ENCODE measurements at places on chromosomes 4 and X. TPM values are rescaled to one million over a fixed set of nuclear protein-coding genes. Genes with fewer than 3 reads are reported as not detected.

MAGEB17 gene
- 0.16 TPM for total RNA-seq

IL2 gene
- not detected for total RNA-seq

MMRN1 gene
- 2.5 TPM for total RNA-seq

BMPR1B gene
- total RNA-seq, result 23.6 TPM

NPY2R gene
- total RNA-seq, result 1.2 TPM

AFF2 gene
- total RNA-seq, result 343 TPM

SOD3 gene
- total RNA-seq, result not detected

GRCh38 chr4:7777017-7777710 lies 162.5 kb downstream of the AFAP1 start:
- no peak for DNase-seq

DNA sequence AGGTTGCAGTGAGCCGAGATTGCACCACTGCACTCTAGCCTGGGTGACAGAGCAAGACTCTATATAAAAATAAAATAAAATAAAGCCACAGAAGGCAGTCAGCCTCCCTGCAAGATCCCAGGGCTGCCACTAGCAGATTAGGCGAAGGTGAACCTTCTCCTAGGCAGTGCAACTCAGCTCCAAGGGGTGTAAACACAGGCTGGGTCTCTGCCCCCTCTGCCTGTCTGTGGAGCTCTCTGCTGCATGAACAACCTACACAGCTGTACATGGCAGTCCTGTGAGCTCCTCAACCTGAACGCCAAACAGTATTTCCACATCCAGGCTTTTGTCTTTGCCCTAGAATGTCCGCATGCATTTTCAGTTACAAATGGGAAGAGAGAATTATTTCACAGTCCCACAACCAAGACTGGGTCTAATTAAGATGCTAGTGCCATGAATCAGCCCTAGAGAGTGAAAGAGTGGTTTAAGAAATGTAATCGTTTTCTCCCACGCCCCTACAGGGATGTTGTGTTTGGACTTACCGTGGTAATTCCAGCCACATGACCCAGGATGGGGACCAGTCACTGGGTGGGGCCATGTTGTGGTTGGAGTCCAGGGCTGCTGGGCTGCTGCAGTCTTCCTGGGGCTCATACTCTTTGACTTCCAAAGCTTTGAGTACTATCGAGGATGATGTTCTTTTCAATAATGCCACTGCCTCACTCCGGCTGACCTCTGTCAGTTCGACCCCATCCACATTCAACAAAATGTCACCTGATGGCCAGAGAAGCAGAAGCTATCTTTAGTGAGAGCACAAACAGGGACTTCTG lies 99.0 kb downstream of the FIP1L1 start:
- no peak for DNase-seq

DNA sequence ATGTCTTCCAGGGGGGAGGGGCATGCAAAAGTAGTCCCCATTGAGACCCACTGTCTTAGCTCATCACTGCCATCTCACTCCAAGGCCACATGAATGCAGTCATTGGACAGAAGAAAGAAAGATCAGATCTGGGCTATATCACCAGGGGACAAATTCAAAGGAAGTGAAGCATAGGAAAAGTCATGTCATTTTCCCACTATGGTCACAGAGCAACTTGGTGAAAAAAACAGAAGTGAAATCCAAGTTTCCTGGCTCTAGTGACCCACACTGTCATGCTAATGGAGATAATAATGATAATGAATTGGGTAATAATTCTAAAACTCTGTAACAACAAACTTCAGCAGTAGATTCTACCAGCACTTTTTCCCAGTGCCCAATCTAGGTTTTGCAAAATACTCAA lies 9.9 kb downstream of the LHFPL1 start:
- DNase-seq, result no peak

DNA sequence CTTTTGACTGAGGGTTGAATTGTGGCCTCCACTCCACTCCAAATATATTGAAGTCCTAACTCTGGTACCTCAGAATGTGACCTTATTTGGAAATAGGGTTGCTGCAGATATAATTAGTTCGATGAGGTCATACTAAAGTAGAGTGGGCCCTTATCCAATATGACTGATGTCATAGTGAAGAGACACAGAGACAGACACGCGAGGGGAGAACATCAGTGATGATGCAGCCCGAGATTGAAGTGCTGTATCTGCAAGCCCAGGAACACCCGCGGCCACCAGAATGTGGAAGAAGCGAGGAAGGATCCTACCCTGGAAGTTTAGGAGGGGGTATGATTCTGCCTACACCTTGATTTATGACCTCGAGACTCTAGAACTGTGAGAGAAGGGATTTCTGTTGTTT lies 279.0 kb downstream of the ANKRD50 start:
- no peak for DNase-seq

GRCh38 chrX:46850771-46851170 lies 13.9 kb downstream of the RP2 start:
- DNase-seq, result no peak

DNA sequence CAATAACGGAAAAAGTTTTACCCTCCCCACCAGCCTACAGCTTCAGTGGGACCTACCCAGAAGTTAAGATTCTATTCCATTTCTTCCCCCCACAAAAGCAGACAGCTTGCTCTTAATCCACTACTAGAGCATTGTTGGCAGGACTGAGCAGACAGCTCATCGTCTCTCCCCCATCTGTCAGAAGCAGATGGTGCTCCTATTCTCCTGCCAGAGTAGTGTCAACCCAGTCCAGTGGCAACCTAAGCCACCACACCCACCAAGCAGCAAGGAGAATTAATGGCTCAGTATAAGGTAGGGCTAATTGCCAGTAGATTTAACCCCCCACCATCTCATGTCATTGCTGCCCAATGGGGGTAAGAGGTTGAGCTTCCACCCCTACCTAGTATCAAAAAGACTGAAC lies 62.0 kb downstream of the AWAT2 start:
- no peak for DNase-seq

DNA sequence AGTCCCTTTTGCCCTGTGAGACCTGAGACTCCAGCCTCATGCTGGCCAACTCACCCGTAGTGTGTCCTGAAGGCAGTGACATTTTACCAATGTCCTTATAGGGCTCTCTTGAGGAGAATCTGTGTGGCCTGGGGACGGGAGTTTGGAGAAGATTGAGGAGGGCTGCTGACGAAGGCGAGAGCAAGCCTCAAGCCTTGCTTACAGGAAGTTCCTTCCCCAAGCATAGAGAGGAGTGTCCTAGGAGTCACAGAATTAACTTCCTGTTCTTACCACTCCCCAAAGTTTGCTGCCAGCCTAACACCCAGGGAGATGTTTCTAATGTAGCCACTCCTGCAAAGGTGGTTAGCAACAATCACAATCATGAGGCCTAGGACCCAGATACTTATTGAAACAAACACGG lies at the start of gene NXF3:
Gene NXF3, minus strand, starts transcription at position 202 of the 400 bp plus-strand sequence. Its CDS starts 120 bp downstream, at position 82.
- DNase-seq, result no peak

DNA sequence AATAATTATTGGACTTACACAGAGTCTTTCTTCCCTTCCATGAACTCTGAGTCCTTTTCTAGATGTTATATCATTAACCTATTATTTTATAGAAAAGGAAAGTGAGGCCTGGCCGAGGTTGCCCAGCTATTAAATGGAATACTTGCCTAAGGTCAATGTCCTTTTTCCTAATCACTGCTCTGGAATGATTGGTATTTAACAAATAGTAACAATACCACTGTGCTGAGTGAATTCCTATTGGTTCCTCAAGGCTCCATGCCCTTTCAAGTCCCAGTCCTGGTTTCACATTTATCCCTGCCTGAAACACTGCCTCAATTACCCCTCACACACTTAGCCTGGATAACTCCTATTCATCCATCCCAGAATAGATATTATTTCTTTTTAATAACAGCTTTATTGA lies 6.2 kb downstream of the TCEAL9 start:
- no peak for DNase-seq

- no peak for DNase-seq
These were observed 65.6 kb downstream of the ATXN3L start for GRCh38 chrX:13254076-13254785.

DNA sequence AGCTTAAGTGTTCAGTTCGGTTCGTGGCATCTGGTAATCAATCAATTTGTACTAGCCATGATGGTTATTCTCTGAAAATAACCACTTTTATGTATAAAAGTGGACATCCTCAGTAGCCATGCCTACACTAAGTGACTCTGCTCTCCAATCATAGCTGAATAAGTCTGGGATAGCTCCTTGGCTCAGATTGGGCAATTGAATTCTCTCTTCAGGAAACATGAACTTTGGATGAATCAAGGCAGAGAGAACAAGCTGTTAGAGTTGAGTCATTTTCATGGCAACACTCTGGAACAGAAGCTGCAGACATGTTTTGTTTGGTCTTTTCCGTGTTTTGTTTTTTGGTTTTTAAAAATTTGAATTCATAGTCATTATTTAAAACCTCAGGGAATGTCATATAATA lies 66.8 kb upstream of the TMEM164 start:
- DNase-seq, result no peak

DNA sequence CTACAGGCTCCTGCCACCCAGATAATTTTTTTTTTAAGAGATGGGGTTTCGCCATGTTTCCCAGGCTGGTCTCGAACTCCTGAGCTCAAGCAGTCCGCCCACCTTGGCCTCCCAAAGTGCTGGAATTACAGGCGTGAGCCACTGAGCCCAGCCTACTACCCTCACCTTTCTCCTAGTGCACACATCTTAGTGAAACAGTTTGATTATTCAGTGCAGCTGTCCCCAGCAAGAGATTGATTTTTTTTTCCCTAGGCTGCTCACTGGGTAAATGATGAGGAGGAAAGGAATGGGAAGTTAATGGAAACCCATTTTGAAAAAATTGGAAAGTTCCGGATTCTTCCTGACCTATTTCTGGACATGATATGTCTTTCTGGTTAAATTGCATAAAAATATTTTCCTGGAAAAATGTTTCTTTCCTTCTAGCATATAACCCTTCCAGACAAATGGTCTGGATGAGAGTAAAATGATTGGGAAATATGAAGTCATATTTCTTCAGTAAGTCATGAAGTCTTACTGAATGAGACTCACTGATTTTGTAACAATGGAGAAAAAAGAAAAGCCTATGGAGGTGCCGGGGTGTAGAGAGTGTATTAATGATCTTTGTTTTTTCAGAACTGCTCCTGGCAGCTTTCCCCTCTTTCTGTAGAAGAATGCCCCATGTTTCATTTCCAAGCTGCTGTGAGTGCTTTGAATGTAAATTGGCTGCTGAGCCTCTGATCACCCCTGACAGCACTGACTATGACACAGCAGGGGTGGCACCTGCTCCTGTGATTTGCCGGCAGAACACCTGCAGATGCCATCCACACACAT lies 19.5 kb upstream of the ZNF41 start:
- DNase-seq, result no peak

- DNase-seq, result no peak
These were observed 262.5 kb upstream of the PCDH18 start for GRCh38 chr4:137794764-137795254.

GRCh38 chr4:105588252-105588651 lies 35.8 kb downstream of the ARHGEF38 start:
- no peak for DNase-seq

- DNase-seq, result no peak
These were observed 37.1 kb upstream of the INPP4B start for GRCh38 chr4:142883040-142883832.

- no peak for DNase-seq
These were observed 12.4 kb upstream of the EOLA2 start for GRCh38 chrX:149950681-149951080.

DNA sequence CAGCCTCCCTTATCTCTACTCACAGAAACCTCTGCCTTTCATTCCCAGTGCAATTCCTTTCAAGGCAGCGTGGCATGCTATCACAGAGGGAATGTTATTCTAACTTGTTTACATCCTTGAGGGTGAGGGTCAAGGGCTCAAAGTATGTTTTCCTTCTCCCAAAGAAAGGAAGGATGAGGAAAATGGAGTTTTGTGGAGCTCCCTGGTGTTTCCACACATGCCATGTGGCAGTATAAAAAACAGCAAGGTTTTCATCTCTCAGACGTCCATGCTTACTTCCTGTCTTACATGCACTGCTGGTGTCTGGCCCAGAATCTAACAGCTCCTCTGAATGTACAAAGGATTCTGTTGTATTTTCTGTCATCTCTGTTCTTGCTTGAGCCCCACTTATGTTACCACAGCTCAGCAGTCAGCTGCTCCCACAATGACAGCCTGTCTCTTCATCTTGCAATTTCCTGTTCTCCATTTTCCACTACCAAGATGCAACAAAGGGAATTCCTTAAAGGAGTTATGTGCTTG lies 128.0 kb downstream of the SNCA start:
- peak; percentile 16 for DNase-seq
